ENCODE measurements at places on chromosomes 6 and 20.
A peak's percentile ranks its signal among the peaks of the same experiment; 100 is the strongest.

GRCh38 chr6:132443206-132443605, 41.9 kb upstream of the MOXD1 start:
- no peak for DNase-seq

DNA sequence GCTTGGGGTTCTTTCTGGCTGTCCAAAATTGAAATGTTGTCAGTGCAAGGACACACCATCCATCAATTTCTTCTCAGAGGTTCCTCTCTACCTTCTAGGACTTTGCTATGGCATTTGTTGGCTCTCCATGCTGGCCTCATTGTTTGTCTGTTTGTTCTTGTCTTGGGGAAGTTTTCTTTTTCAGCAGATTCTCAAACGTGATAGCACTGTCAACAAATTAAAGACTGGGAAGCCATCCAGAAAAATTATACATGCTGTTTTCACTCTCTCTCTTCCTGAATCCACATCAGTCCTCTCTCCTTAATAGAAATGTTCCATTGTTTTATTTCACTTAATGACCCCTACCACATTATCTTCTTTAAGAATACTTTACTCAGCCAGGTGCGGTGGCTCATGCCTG, 130.4 kb downstream of the PCSK2 start:
- no peak for DNase-seq

DNA sequence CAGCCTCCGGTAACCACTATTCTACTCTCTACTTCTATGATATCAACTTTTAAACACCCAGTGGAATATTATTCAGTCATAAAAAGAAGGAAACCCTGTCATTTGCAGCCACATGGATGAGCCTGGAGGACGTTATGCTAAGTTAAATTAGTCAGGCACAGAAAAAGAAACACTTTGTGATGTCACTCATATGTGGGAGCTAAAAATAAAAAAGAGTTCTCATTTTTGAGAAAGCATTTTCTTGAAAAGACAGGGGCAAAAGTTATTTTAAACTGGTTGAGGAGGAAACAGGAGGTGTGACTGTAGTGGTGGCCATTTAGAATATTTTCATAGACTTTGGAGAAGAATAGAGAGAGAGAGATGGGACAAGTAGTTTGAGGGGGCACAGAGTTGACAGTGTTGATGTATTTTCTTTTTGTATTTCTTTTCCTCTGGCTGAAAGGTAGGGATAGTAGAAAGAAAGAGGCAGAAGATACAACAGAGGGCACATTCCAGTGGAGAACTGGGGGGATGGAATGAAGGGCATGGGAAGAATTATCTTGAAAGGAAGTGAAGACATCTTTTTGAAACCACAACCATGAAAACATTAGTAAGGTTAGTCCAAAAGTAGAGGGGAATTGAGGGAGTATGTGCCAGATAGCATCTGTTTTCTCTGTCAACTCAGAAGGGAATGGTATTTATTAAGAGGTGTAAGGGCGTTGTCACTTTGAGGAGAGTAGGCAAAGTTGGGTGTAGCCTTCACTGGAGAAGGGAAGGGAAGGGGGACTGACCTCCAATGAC, 181.3 kb upstream of the GMDS start:
- DNase-seq, result no peak

- no peak for DNase-seq
Observed at GRCh38 chr6:23728707-23729106, 397.3 kb upstream of the NRSN1 start.

DNA sequence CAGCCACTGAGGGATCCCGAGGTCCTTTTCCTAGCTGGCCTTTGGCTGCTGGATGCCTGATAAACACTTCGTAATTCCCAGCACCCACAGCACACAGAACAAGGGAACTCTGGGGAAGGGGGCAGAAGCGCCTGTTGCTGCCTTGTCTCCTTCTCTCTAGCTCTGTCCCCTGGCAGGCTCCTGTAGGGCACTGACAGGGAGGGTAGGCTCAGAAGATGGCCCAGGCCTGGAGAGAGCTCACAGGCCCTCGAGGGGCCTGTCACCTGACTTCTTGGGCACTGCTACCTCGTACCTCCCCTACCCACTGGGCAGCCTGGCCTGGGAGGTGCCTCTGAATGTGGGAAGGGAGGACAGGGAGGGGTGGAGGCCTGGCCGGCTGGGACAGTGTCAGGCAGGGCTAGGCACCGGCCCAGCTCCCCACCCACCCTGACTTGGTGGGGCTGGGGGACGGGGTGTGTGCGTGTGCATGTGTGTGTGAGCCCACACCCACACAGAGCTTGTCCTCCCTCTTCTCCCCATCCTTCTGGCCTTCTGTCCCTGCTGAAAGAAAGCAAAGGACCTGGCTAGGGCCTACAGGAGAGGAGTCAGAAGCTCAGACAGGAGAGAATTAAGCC, 18.1 kb downstream of the C6orf132 start:
- no peak for DNase-seq

DNA sequence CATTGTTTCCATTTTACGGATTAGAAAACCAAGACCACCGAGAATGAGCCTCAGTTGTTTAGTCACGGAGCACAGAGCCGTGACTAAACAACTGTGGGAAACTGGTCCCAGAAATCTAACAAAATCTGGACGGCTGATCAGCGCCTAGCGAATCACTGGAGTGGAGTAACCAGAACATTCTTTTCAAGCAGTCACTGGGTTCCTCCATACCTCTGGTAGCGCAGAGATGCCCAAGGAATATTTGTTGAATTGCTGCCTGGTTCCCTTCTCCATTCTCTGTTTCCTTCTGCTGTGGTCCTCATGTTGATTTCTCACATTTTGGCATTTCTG, 62.0 kb downstream of the GPX5 start:
- DNase-seq, result no peak

- DNase-seq, result no peak
Observed at GRCh38 chr6:57134954-57135353, 37.2 kb upstream of the BAG2 start.

DNA sequence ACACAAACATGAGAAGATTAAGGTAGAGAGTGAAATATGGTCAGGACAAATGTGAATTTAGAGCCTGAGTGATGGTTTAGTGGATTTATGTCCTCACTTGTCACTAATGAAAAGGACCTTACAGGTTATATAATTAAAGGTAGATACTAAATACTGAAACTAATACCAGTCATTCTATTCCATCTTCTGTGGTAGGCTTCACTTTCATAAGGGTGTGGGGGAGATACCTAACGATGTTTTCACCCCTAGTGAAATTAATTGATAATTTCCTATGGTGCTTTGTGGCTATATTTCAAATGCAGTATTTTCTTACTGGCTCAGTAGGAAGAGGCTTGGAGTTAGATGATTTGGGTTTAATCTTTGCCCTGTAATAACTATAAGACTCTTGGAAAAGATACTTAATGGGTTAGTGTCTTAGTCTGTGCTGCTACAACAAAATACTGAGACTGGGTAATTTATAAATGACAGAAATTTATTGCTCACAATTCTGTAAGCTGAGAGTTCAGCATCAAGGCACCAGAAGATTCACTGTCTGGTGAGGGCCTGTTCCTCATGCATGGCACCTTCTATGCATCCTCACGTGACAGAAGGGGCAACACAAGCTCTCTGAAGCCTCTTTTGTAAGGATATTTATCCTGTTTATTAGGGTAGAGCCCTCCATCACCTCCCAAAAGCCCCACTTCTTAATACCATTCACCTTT, 21.3 kb downstream of the RNF217 start:
- no peak for DNase-seq

- DNase-seq, result no peak
Observed at GRCh38 chr6:88124925-88125557, 41.1 kb downstream of the CNR1 start.

- no peak for DNase-seq
Observed at GRCh38 chr20:2759603-2760296, 40.7 kb downstream of the CPXM1 start.

DNA sequence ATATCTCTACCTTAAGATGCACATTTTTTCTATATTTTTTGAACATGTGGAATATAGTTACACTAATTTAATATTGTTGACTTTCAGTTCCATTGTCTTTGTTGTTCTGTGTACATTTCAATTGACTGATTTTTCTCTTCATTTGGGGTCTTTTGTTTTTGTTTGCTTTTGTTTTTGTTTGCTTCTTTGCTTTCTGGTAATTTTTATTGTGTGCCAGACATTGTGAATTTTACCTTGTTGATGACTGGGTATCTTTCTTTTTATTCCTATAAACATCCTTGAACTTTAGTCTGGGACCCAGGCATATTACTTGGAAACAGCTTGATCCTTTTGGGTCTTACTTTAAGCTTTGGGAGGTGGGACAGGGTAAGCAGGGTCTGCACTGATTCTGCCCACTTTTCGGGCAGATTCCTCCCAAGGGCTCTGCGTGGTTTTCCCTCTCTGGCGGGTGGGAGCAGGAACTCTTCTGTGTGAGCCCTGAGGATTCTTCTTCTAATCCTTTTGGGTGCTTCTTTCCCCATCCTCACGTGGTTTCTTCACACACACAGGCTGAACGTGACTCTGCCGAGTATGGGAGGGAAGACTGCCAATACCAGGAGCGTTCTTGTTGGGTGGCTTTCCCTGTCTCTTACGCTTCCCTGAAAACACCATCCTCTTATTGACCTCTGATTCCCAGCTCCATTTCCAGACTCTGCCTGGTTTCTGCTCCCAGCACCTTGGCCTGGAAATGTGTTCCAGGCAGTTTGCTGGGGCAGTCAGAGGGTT, 200.5 kb downstream of the ARID1B start:
- no peak for DNase-seq

DNA sequence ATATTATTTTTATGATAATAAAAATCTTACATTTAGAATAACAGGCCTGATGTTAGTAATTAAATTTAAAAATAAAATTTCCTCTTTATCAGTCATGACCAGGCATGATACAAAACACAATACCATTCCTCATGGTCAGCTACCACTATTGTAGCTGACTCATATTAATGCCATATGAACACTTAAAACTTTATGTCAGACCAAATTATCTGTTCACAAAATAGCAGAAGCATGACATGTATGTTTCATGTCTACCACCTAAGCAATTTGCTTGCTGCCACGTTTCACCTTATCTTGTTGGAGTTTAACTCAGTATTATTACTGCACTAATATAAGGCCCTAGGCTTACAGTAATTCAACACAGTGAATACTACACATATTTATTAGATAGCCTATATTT, 65.7 kb downstream of the HTR1B start:
- DNase-seq, result no peak

- no peak for DNase-seq
Observed at GRCh38 chr6:154605178-154605881, 94.8 kb upstream of the CNKSR3 start.

GRCh38 chr6:53746442-53747103, 48.2 kb upstream of the LRRC1 start:
- no peak for DNase-seq

DNA sequence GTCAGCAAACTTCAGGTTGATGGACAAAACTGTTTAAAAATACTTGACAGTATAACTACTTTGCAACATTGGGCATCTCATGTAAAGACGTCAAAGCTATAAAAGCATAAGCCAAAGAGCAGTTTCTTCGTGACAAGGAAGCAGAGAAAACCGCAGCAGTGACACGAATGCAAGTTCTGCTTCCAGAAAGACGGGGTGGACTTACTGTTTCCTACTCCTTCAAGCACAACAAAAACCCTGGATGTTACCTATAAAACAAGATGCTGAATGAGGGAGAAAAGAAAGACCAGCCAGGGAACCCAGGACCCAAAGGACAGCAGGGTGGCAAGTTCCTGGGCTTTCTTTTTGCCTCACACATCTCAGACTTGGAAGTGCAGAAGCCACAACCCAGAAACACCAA, 98.0 kb downstream of the DLL1 start:
- DNase-seq, result no peak

- no peak for DNase-seq
Observed at GRCh38 chr20:39282619-39283092, 320.5 kb downstream of the DHX35 start.

- no peak for DNase-seq
Observed at GRCh38 chr6:72742001-72742673, 120.3 kb downstream of the KCNQ5 start.

- peak; percentile 28 for DNase-seq
Observed at GRCh38 chr6:7137335-7138045, 29.7 kb downstream of the RREB1 start.

- no peak for DNase-seq
Observed at GRCh38 chr6:127592964-127593363, 16.0 kb downstream of the C6orf58 start.

DNA sequence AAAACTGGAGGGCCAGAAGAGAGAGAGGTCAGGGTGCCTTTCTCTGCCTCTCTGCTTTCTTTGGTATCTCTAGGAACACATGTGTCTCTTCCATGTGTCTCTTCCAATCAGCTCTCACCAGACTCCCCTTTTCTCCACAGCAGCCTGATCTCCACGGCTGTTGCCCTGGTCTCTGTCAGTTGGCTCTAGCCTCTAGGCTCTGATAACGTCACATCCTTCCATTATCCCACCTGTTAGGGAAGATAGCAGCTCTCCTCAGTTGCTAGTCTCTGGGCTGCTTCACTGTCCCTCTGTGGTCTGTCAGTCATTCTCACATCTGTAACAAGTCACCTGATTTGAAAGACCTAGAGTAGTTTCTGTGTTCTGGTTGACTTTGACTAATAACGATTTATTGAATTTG, 80.2 kb downstream of the PLCB4 start:
- DNase-seq, result no peak

- no peak for DNase-seq
Observed at GRCh38 chr6:38943964-38944363, 104.6 kb upstream of the GLP1R start.

DNA sequence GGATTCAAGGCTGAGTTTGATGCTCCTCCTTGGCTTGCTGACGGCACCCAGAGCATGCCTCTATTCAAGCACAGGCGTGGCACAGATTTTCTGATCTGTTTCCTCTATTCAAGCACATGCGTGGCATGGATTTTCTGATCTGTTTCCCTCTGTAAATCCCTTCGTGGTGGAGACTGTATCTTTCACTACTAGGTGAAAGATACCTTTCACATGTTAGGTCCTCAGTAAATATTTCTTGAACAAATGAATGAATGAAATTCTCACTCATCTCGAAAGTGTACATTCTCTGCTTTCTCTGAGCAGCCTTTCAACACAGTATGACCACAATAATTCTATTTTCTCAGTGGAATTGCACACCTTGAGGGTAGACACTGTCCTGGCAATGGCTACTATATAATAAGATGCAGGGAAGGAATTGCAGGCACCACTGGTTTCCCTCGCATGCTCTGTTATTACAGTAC, 72.6 kb upstream of the F13A1 start:
- DNase-seq, result no peak

DNA sequence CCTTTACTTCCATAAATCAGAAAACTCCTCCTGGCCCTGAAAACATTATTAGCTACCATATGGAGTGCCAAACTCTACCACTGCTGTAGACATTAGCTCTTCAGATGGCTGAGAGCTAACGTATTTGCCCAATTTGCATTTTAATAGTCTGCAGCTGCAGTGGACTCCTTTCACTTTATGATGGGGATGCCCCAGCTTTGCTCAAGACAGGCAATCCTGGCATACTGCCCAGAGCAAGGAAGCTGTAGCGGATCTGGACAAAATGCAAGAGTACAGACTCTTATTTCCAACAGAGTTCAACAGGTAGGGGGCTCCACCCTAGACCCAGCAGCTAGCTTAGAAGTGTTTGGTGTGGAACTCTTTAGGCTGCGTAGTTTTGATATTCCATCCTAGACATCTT, 246.7 kb downstream of the FOXC1 start:
- DNase-seq, result no peak

Data from activated T-helper 1 cell treated with anti-CD3 and anti-CD28 coated beads, Interleukin-2, amount 50 U/mL, for 16 hours (primary cell).